ENCODE measurements at places on chromosomes 1 and 21. TPM values are rescaled to one million over a fixed set of nuclear protein-coding genes. Genes with fewer than 3 reads are reported as not detected.

Gene UTS2
- total RNA-seq: not detected

Gene TDRD10
- total RNA-seq: 4.8 TPM

Gene DISC1
- 21.9 TPM for total RNA-seq

Gene CFAP74
- not detected for total RNA-seq

Gene F5
- total RNA-seq: not detected

Gene LCE3B
- total RNA-seq: not detected

Gene SAMSN1
- total RNA-seq: 4.9 TPM
